ENCODE measurements at places on chromosomes 1 and 21.

DNA sequence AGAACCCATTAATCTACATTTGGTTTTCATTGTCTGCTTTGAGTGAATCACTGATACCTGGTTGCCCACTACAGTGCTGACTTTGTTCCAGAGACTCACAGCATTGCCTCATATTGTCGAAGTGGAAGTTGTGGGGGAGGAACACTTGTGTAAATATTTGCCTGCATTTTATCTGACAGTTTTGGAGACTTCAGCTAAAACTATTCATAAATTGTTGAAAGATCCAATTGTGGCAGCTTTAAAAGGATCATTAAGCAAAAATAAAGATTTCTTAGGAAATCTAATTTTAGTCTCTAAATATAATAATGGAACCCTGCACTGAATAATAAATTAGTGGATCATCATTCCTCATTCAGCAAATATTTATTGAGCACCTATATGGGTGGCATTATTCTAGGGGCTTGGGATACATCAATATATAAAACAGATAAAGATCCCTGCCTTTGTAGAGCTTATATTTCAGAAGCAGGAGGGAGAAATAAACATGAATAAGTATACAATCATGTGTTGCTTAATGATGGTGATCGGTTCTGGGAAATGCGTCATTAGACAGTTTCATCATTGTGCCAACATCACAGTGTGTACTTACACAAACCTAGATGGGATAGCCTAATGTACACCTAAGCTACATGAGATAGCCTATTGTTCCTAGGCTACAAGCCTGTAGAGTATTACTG lies 73.5 kb downstream of the OSBPL9 start:
- peak; percentile 14 for DNase-seq

GRCh38 chr1:55287723-55288122 lies 72.6 kb upstream of the USP24 start:
- DNase-seq: no peak

DNA sequence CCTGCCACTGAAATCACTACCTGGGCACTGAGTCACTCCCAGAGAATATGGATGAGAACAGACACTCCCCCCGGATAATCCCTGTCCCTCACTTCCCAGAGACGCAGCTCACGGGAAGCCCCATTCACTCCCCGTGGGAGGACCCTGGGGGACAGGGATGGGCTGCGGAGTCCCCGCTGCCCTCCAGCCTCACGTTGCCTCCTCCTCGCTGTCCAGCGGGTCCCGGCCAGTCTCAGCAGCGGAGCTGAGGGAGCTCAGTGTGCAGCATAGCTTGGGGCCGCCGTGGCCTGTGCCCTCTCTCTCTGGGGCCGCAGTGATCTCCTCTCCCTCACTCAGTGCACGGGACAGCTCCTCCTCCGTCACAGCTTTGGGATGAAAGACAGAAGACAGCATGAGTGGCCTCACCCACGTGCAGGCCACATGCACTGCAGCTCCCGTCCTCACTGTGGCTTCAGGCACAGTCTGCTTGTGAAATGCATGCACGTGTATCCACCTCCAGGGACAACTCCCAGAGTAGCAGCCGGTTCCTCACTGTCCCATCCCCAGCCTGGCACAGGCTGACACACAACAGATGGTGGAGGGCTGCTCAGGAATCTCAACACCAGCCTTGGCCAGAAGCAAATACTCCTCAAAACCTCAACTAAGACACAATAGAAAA lies 7.4 kb downstream of the CFAP410 start:
- no peak for DNase-seq

- no peak for DNase-seq
Observed at GRCh38 chr1:74673351-74674111, at the start of gene ERICH3. ERICH3 (minus strand) TSS chr1:74673792; CDS start chr1:74673519, 273 bp downstream.

- no peak for DNase-seq
Observed at GRCh38 chr1:41320895-41321676, 40.1 kb upstream of the FOXO6 start.

- no peak for DNase-seq
Observed at GRCh38 chr1:184050636-184051035, 894 bp upstream of the TSEN15 start.

DNA sequence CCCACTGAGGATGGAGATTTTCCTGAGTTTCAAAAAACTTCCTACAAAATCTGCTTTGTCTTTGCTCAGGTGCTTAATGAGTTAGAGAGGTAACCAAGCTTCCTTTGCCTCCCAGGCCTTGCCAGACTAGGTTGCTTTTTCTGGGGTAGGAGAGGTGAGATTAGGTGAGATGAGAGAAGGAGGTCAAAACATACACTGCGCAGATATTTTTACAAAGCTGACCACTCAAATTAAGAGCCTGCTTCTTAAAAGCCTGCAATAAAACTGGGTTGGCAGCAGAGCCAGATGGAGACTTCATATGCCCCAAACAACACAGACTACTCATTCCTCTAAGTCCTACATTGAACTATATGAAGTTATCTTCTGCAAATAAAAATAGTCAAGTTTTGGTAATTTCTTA lies 352.5 kb downstream of the NUF2 start:
- DNase-seq: no peak

DNA sequence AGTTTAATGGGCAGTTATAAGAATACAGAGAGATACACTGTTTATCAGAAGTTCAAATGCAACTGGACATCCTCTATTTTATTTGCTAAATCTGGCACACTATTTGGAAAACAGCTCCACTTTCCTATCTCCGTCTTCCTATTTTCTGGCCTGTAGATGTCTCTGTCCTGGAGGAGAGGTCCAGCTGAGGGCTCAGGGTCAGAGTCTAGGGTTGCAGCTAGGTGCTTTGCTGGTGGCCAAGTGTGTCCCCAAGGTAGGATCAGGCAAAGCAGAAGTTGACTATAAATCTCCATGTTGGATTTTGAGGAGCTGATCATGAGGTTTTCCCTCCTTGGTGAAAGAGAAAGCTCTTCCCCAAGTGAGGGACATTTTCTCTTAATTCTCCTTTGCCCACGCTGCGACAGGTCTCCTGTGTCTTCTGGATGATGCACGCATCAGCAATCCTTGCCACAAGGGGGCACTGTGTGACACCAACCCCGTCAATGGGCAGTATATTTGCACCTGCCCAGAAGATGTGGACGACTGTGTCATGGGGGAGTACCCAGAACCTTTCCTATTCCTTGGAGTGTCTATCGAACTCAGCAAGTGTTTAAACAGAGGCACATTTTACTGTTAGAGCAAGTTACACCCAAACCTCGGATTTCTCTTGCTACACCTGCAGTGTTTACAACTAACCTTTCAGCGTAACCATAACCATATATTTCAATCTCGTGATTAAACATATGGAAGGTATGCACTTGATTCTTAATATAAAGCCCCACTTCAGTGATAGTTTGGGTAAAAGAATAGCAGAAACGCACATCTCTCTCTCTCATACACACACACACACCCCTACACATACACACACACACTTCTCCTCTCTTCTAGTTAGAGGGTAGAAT lies 10.2 kb downstream of the ADAM30 start:
- DNase-seq: no peak

- no peak for DNase-seq
Observed at GRCh38 chr1:4794020-4794780, 139.8 kb downstream of the AJAP1 start.

DNA sequence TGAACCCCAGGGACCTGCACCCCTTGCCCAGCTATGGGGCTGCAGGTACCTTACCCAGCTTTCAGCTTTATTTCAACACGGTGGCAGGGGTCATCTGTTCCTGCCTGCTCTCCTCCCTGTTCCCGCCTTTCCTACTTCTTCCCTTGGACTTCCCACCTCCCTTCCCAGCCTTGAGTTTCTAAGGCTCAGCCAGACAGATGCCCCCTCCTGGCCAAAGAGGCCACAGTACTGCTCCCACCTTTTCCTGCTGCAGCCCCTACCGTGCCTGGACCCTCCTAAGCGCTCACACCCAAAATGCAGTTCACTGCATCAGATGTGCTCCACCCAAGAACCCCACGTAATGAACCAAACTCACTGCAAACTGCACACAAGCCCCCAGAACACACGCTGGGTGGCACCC lies 7.7 kb downstream of the NOC2L start:
- no peak for DNase-seq

DNA sequence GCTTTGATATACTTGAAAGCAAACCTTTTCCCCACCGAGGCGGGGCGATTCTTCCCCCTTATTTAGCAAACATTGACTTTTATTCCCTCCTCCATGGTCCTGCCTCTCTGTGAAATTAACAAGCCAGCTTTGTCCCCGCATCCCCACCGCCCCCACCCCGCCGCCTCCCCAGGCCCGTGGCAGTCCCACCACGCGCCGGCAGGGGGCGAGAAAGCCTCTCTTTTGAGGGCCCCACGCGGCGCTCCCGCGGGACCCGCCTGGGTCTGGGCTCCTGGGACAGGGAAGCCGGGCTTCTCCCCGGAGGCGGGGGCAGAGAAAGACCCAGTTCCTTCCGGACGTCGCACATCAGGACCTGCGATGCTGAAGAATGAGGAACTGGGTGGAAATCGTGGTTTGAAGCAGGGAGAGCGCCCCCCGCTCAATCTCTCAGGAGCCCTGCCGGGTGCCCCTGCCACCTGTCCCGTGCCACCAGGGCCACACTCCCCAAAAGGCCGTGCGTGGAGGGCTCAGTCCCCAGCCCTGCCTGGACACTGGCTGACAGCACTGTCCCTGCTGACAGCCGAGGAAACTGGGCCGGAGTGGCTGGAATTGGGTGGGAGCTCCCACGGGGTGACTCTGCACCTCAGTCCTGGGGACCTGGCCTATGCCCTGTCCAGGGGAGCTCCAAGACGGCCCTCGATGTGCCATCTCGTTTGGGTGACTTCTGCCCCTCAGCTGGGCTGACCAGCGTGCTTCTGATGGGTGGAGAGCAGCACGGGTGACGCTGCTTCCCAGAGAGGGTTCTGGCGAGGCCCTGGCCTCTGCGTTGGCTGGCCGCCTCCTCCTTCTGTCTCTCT lies 8.6 kb upstream of the ACTRT2 start:
- DNase-seq: no peak

DNA sequence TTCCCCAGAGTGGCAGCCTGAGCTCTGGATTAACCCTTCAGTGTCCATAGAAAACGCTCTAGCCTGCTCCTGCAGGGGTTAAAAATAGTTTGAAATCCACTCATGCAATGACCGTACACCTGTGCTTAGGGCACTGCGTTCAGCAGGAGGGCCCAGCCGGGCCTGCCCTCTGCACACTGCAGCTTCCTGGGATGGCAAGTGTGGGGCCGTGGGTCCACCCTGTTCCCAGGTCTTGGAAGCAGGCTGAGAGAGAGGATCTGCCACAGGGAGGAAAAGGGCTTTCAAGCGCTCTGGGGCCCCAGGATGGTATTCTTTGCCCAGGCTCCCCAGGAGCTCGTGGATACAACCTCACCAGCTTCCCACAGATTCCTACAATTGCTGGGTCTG lies 1.5 kb upstream of the S100B start:
- no peak for DNase-seq

DNA sequence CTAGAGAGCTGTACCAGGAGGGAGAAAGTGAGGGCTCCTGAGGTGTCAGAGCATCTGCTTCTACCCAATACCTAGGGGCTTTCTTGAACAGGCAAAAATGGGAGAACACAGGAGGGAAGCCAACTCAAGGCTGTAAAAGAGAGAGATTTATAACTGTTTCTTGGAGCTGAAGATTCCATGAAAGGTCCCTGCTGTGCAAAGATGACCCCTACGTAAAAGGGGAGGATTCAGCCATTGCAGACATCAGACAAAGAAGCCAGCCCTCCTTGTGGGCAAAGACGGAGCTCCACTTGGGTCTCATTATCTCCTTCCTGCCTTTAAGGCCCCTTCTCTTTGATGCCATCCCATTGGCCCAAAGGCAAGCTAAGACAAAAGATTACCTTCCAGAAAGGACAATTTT lies 524.1 kb upstream of the CAMK1G start:
- DNase-seq: no peak

DNA sequence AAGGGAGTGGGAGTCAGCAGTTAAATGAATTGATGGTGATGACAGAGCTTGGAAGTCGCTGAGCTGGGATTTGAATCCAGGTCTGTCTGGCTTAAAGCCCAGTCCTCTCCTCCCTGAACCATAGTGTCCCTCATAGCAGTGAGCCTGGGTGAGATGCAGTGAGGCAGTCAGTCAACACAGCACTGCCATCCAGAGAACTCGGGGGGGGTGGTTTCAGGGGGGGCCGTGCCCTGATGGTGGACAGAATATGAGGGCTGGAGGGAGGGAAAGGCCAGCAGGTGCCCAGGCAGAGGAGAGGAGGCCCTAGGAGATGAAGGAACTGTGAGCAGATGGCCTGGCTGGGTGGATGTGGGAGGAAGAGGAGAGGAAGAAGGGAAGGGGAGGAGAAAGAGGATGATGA lies 405.6 kb downstream of the PTPRU start:
- DNase-seq: no peak

- DNase-seq: no peak
Observed at GRCh38 chr1:213357403-213357802, 306.4 kb downstream of the RPS6KC1 start.

- no peak for DNase-seq
Observed at GRCh38 chr1:14964711-14965055, 188.9 kb upstream of the TMEM51 start.

DNA sequence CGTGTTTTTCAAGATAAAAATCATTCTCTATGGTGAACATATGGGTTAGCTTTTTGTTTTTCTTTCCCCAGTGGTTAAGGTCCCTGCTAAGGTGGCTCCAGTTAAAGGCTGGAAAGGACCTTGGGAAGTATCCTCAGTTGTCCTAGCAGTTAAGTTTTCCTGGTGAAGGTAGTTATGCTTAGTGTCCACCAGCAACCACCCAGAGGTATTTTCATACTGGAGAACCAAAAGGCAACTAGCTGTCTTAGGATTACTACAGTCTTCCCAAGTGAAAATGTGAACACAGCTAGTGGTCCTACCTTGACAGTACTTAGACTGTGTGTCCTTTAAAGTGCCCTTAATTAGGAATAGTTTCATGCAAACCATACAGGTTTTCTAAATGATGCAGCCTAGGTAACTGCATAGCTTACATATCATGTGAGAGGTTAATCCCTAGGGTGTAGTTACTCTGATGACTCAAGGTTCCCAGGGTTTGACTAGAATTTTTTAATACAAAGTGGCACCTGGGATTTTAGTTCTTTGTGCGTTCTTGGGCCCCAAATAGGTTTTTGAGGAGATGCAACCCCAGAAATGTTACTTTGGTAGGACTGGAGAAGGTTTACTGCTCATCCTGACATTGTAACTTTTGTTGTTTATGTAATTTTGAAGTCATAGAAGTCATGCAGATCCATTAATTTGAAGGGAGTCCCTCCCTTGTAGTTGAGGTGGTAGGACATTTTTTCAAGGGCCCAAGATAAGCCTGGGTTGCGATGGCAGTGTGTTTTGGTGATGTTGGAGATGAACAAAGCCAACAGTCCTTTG lies 36.5 kb downstream of the YY1AP1 start:
- no peak for DNase-seq

DNA sequence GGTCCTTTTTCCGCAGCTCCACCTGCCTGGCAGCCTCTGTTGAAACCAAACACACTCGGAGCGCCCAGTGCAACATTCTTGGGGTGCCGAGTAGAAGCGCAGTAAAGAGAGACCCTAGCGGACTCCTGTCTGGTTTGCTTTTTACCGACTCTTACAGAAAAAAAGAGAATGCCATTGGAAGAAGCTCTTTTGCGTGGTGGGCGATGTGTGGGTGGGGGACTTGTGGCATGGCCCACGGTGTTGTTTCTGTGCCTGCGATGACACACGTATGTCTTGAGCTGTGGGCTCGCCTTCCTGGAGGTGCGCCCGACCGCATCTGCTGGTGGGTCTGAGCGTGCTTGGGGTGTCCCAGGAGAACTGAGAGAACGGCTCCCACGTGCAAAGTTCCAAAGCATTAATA lies 7.3 kb upstream of the BARHL2 start:
- no peak for DNase-seq

Data from LNCaP clone FGC (cell line).